Fibroblast of skin of left quadriceps (primary cell): ENCODE measurements at places on chromosomes 1 and 21.

DNA sequence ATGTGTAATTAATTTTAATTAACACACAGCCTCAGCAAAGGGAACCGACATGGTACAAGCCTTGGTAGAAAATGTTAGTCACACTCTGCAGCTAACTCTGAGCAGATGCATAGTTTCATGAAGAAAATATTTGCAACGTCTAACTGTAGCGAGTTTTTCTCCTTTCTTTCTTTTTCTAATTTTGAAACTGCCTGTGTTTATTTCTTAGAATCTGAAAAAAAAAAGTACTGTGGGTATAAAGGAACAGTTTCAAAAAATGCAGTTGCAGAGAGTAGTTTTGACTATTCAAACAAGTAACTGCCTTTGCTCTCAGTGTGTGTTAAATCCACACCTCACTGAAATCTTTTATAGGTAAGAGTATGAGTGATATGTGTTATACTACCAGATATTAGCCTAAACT lies 149.9 kb upstream of the C1orf105 start:
- DNase-seq, result no peak

GRCh38 chr1:238562341-238562740 lies 671.6 kb upstream of the ZP4 start:
- DNase-seq, result peak; percentile 59

DNA sequence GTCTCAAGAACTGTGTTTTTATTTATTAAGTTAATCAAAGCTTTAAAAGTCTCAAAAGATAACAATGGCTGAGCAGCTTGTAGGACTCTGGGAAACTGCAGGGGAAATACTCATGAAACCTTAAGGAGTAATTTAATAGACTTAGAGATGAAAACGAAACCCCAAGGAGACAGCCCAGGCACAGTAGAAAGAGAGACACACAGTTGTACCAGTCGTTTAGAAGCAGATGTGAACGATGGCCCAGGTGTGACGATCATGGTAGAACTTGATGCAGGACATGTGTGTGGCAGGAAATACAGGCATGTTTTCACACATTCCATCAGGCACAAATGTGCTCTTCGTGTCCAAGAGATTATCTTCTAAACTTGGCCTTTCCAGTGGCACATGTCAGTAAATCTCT lies 21.2 kb upstream of the MRPS6 start:
- no peak for DNase-seq

GRCh38 chr1:23624440-23624839 lies 65.1 kb upstream of the ID3 start:
- DNase-seq, result no peak

DNA sequence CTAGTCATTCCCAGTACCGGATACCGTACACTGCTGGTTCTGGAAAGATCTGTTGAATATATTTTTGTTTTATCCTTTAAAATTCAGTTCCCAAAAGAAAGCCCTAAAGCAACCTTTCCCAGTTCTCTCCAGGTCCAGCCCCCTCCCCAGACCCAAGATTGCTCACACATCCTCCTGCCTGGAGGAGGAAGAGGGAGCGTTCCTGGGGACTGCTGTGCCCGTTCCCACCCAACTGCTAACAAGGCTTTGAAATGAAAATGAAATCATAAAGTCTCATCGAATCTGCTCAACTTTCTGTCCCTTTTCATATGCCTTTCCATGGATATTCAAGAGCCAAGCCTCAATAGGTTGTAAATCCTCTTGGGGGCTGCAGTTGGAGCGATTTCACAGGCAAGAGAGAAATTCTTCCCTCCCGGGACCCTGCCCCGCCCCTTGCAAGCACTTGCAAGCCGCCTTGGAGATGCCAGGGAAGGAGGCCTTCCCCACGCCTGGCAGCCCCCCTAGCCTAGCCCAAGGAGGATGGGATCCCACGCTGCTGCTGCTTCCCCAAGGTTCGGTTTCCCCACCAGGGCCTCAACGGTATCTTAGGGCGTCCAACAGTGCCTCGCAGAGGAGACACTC lies 113.2 kb upstream of the CACHD1 start:
- no peak for DNase-seq

DNA sequence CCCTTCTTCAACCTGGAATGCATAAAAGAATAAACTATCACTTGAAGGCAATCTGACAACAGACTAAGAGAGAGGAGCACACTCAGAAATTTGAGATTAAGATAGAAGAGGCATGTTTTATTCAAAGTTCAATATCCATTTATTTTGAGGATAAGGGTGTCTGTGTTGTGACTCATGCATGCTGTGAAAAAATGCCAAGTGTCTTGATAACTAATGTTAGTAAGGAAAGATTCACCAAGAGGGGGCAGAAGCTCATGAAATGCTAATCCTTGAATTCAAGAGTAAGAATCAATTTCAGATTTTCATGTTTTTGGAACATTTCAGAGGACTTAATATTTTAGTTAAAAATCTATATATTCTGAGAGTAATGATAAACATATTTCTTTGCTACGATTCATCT lies 94.0 kb downstream of the IFI44 start:
- DNase-seq, result peak; percentile 34

GRCh38 chr1:19618428-19618827 lies 25.7 kb upstream of the NBL1 start:
- DNase-seq, result no peak

GRCh38 chr1:229408458-229409037 lies 25.3 kb downstream of the ACTA1 start:
- no peak for DNase-seq

DNA sequence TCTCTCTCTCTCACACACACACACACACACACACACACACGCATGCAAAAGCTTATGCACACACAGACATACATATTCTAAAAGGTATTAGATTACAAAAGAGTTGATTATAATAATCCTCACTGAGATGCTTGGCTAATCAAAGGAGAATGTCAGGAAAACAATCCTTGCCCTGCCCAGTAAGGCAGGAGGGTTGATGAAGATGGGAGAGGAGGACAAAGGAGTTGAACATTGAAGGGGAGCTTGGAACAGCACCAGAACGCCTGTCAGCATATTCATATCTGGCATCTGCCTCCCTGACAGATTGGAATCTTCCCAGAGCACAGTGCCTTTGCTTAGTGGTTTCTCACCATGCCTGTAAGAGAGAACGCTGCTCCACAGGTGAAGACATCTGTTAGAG lies 68.6 kb upstream of the PALMD start:
- no peak for DNase-seq

GRCh38 chr1:94014087-94014486 lies 104.9 kb upstream of the GCLM start:
- no peak for DNase-seq

DNA sequence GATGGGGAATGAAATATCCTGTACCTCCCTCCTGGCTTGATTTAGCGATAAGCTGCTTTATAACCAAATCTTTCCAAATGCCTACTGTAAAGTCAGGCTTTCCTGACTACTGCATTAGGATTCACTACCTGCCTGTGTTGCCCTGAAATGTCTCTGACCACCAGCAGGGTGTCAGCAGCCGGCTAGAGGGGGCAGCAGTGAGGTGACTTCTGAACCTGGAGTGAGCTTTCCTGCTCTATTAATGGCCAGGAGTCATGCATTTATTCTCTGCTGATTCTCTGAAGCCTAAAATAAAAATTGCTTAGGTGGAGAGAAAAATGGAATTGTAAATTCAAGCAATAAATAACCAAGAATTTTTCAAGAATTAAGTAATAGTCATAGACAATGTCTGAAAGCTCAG lies 2.5 kb downstream of the BACE2 start:
- DNase-seq, result no peak

DNA sequence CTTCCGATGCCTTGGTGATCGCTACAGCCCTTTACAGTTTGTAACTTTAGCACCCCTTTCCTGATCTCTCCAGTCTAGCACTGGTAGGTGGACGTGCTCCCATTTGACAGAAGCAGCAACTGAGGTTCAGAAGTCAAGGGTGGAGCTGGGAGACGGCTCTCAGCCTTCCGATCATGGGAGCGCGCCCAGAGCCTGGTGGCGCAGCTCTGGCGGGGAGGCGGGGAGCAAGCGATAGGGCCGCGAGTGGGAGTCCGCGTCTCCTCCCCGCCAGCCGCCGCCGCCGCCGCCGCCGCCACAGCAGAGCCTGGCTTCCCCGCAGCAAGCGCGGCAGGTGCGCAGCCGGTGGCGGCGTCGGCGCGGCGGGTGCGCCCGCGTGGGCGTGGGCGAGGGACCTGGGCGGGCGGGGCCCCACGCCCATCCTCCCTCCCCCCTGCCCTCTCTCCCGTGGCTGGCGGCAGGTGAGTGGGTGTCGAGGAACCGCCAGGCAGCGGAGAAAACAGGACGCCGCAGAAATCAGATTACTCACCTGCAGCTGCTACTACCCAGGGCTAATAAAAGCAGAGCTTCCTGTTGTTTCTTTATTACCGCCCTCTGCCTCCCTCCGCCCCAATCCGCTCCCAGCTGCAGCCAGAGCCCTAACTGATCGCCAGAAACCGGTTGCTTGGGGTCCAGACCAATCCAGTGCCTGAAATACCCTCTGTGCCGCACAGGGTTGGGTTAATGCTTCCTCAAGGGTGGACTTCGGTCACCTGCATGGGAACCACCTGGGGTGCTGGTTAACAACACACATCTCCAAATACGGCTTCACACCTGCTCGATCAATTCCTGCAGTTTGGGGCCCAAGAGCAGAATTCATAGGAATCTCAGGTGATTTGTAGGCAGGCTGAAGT lies 60.2 kb upstream of the ID3 start:
- no peak for DNase-seq

- DNase-seq, result no peak
Observed at GRCh38 chr1:41348394-41348793, 12.8 kb upstream of the FOXO6 start.

- no peak for DNase-seq
Observed at GRCh38 chr1:1847890-1848289, 43.0 kb downstream of the GNB1 start.
